ENCODE measurements at places on chromosomes 16 and 17. TPM values are rescaled to one million over a fixed set of nuclear protein-coding genes. Genes with fewer than 3 reads are reported as not detected.

- no peak overlapping the region for H3K4me3 ChIP-seq
- no peak for DNase-seq
- no peaks in the 10 kb centered on the region for H3K4me1 ChIP-seq
- H3K36me3 ChIP-seq: no peaks in the 10 kb centered on the region
Observed at GRCh38 chr16:57394444-57394843, 10.1 kb upstream of the CCL17 start.

GRCh38 chr17:82274134-82275020 lies 877 bp upstream of the CSNK1D start:
- H3K4me3 ChIP-seq: peak overlapping the region; percentile 60
- DNase-seq: no peak
- H3K27ac ChIP-seq: peak overlapping the region; percentile 97
- H3K27me3 ChIP-seq: no peaks in the 10 kb centered on the region

DNA sequence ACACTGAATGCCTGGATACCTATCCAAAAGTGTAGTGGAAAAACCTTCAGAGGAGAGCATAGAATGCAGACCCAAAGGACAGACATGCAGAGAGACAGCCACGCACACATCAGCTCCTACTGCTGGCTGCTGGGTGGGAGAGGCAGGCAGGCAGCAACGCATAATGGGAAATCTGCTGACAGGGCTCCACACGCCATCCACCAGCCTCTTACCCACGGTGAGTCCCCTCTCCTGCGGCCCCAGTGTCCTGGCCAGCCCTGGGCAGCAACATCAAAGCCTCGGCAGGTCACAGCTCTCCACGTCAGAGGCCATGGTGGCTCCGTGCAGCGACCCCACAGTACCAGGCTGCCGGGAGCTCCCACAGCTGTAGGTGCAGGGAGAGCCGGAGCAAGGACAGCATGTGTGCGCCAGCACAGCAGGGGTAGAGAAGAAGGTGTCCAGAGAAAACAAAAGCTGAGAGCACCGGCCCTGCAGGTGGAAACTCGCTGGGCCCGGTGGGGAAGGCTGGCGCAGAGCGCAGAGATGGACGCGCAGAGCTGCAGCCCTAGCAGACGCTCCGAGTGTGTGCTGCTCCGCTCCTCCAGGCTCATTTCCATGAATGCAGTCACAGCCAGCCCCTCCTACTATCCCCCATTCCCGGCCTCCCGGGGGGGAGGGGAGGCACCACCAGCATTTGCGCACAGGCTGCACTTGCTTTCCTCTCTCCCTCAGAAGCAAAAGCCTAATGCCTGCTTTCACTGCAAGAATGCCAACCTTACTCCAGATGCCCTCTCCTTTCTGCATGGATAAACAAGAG lies 58.9 kb downstream of the CYTH1 start:
- H3K4me1 ChIP-seq: peaks cover 95% of the 10 kb centered on the region
- no peaks in the 10 kb centered on the region for H3K27me3 ChIP-seq
- DNase-seq: no peak
- H3K36me3 ChIP-seq: peaks cover 6% of the 10 kb centered on the region
- H3K27ac ChIP-seq: peak overlapping the region; percentile 50
- H3K4me3 ChIP-seq: no peak overlapping the region

GRCh38 chr16:2023092-2024031 lies 3.3 kb upstream of the NHERF2 start:
- H3K4me3 ChIP-seq: peak overlapping the region; percentile 34
- H3K27ac ChIP-seq: peak overlapping the region; percentile 67
- H3K36me3 ChIP-seq: no peaks in the 10 kb centered on the region
- H3K27me3 ChIP-seq: no peaks in the 10 kb centered on the region

DNA sequence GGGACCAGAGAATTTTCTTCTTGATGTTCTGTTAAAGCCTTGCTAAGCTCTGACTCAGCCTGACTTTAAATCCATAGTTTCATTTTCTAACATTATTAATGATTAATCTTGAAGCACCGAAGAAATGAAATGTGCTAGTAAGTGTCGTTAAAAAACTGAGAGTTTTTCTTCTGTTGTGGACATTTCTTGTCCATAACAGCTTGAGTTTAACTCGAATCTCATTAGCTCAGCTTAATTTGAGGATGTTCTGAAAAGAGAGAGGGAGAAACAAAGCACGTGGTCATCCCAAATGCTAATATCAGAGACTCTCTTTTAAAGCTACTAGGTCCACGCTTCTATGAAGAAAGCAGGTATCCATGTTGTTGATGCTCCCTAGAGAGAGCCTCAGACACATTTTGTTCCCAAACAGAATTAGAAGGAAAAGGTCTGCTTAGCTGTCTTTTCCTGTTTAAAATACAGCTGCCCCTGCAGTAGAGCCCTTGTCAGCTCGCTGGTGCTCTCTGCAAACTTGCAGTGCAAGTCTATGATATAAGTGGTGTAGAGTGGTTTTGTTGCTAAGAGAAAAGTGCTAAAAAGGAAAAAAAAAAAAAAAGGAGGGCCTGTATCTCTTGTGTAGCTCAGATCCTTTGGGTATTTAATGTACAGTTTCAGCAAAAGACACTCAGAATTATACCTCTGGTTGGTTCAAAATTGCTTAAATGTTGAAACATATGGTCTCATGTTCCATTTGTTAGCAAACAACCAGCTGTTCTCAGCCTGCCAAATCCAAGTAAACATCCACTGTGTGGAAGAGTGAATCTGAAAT lies 191.1 kb upstream of the TBX2 start:
- H3K27me3 ChIP-seq: no peaks in the 10 kb centered on the region
- H3K4me3 ChIP-seq: no peak overlapping the region
- DNase-seq: no peak
- H3K4me1 ChIP-seq: no peaks in the 10 kb centered on the region
- H3K36me3 ChIP-seq: no peaks in the 10 kb centered on the region

The PRSS22 gene
- polyA plus RNA-seq: not detected

The NUDT21 gene
- 63.9 TPM for polyA plus RNA-seq

DNA sequence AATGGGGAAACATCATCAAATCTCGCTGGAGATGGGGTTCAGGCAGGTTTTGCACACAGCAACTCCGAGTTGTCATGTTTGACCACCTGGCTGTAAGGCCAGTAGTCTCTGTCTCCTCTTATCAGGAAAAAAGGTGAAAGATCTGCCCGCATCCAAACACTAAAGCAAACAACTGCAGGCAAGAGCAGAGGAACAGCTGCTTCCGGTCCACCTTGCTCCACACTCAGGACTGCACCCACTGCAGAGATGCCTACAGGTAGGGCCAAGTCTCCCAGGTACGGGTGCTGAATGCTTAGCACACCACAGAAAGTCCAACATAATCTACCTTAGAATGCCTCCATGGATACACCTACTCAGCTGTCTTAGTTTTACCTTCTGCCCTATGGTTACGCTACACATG lies 7.3 kb downstream of the TEX2 start:
- H3K27ac ChIP-seq: no peak overlapping the region
- H3K36me3 ChIP-seq: no peaks in the 10 kb centered on the region
- H3K4me1 ChIP-seq: peaks cover 8% of the 10 kb centered on the region
- no peaks in the 10 kb centered on the region for H3K27me3 ChIP-seq

The CDRT15L2 gene
- not detected for polyA plus RNA-seq

GRCh38 chr16:55856950-55857349 lies 18.2 kb downstream of the CES5A start:
- DNase-seq: no peak
- no peaks in the 10 kb centered on the region for H3K4me1 ChIP-seq
- H3K27me3 ChIP-seq: no peaks in the 10 kb centered on the region
- H3K27ac ChIP-seq: no peak overlapping the region
